ENCODE measurements at places on chromosomes 3 and 15. TPM values are rescaled to one million over a fixed set of nuclear protein-coding genes. Genes with fewer than 3 reads are reported as not detected.

TMA7 gene
- 631 TPM for total RNA-seq

NEK10 gene
- 1.9 TPM for total RNA-seq

EEF1AKMT4 gene
- total RNA-seq: 5.9 TPM

LRRC58 gene
- total RNA-seq: 25.5 TPM

FBN1 gene
- total RNA-seq: 18.1 TPM

ARGFX gene
- not detected for total RNA-seq

OSTN gene
- not detected for total RNA-seq

ZKSCAN7 gene
- not detected for total RNA-seq

ZNF620 gene
- total RNA-seq: 1.8 TPM

HTR3E gene
- total RNA-seq: not detected

SLC4A7 gene
- total RNA-seq: 93.8 TPM

KLHL40 gene
- total RNA-seq: not detected

SPTSSB gene
- total RNA-seq: not detected

VEPH1 gene
- total RNA-seq: 5.7 TPM

PTX3 gene
- total RNA-seq: 20.6 TPM

ILDR1 gene
- not detected for total RNA-seq

HRG gene
- not detected for total RNA-seq

SPSB4 gene
- total RNA-seq: 0.64 TPM

CLDN18 gene
- not detected for total RNA-seq

DUOXA2 gene
- total RNA-seq: not detected

ANAPC13 gene
- total RNA-seq: 57.3 TPM

CEP70 gene
- 23.8 TPM for total RNA-seq

PLS1 gene
- 8.8 TPM for total RNA-seq

LDHAL6B gene
- total RNA-seq: not detected

PPIP5K1 gene
- total RNA-seq: 7.5 TPM
